KBM-7 (cell line): ENCODE measurements at places on chromosomes 4 and X.

GRCh38 chr4:121913667-121914066, 38.2 kb downstream of the TRPC3 start:
- no peak for DNase-seq

GRCh38 chr4:68569466-68570121, 6.5 kb downstream of the UGT2B17 start:
- no peak for DNase-seq

DNA sequence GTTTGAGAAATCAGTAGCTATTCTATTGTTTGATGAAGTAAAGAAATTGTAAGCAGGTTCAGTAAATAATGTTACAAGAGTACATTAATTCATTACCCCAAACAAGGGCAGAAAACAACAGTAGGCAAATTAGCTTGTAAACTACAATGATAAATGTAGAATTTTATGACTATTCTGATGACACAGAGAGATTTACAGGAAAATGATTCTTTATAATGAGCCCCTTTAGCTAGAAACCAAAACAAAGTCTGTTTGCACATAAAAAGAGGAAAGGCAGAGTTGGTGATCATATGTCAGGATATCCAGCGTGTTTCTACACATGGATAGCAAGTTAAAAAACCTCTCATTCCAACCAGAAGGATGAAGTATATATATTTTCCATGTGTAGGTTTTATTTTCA, 204.8 kb downstream of the CFAP299 start:
- DNase-seq = no peak

DNA sequence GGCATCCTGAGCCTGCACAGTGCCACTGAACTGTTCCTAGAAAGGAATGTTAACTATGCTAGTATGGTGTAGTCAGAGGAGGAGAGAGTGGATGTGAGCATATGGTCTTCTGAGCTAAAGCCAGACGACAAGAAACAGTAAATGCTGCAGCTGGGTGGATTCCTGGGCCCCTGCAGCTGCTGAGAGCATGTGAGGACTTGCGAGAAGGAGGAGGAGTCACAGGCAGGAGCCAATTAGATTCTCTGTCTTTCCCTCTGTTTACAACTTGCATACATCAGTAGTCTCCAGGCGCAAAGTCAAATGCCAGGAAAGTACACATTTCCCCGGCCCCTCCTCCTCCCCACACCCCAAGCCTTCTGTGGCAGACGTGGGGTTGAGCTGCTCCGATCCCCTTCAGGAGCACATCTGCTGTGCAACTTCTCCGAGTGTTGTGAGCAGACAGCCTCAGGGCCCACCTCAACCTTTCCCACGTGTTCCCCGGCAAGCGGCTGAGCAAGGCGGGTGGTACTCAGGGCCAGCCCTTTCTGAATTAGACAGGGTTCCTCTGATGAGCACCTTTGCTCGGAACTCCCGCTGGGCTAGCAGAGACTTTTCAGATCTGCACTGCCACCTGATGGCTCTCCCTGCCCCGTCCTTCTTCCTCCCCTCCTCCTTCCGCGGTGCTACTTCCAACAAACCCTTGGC, 108.7 kb upstream of the ATP6AP2 start:
- DNase-seq = no peak

- DNase-seq = no peak
Observed at GRCh38 chrX:134746410-134746785, 88.1 kb upstream of the PLAC1 start.

GRCh38 chr4:39166177-39166576, 16.2 kb upstream of the WDR19 start:
- DNase-seq = peak; percentile 16

- no peak for DNase-seq
Observed at GRCh38 chrX:78035061-78035460, 65.6 kb upstream of the PGAM4 start.

DNA sequence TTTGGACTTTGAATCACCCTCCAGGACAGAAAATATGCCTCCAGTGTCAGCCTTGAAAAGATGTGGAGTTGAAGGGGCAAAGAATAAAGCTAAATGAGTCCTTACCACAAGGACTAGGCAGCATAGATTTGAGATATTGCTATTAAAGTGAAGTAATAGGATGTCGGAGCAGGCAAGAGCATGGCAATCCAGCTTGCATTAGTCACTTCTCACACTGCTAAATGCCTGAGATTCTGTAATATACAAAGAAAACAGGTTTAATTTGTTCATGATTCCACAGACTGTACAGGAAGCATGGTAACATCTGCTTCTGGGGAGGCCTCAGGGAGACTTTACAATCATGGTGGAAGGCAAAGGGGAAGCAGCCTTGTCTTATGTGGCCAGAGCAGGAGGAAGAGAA, 109.8 kb upstream of the PCDH7 start:
- DNase-seq = no peak

DNA sequence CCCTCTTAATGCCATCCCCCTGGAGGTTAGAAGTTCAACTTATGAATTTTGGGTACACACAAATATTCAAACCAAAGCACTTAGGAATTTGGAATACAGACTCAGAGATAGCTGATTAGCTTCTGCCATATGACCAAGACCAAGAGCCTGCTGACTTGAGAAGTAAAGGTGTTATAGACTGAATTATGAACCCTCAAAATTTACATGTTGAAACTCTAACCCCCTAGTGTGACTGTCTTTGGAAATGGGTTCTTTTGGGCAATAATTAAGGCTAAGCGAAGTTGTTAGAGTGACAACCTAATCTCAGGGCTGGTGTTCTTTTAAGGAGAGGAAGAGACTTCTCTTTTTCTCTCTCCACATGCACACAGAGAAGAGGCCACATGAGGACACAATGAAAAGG, 151.2 kb downstream of the COX18 start:
- DNase-seq = peak; percentile 1

DNA sequence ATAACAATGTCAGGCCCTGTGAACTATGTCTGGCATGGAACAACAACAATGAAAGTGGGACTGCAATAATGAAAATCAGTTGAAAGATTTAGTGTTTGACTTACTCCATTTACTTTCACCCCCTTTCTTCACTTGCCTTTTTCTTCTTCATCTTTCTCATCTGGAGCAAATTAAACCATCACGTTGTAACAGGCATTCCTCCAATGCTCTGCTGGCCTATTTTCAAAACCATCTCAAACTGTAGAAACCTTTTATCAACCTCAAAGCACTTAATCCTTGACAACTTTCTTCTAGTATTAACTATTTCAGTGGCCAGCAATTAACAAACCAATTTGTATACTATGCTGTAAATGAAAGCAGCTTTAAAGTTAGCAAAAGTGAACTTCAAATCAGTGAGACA, 8.3 kb downstream of the KLHL13 start:
- no peak for DNase-seq

GRCh38 chrX:32501606-32502005, 709.7 kb downstream of the DMD start:
- no peak for DNase-seq

GRCh38 chrX:154727871-154728270, 23.0 kb downstream of the GAB3 start:
- DNase-seq = peak; percentile 35
